Dermis microvascular lymphatic vessel endothelial cell (primary cell): ENCODE measurements at places on chromosomes 11 and 22. TPM values are rescaled to one million over a fixed set of nuclear protein-coding genes. Genes with fewer than 3 reads are reported as not detected.

Gene HTR3B
- not detected in 2 replicates for total RNA-seq

Gene FAM227A
- 0.26 and 0.38 TPM in 2 replicates for total RNA-seq

DNA sequence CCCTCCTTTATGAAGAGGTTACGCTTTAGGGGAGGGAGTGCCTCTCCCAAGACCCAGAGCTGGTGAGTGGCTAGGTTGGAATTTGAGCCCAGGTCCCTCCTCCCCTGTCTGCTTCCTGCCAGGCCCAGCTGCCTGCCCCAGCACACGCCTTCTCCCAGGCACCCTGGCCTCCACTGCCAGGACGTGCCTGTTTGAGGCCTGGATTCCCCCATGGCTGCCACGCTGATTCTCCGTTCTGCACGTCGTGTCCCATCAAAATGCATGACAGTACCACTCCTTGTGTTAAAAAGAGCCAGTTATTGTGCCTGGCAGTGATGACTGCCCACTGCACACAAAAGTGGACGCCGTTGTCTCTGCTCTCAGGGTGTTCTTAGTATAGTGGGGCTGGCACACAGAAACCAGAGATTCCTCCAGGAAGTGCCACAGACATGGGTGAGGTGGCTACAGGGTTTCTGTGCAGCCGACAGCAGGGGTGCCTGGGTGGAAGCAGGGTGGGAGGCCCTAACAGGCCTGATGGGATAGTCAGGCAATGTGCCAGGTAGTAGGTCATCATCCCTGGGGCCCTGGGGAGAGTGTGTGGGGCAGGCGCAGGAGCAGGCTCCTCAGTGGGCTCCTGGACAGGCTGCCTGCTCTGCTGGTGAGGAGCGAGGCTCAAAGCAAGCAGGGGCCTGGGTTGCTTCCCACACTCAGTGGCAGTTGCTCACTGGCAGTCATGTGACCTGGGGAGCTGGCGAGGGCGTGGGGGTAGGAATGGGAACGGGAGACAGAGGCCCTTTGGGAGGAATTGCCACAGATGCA lies 24.2 kb downstream of the MED15 start:
- peak; percentile 83 for DNase-seq

DNA sequence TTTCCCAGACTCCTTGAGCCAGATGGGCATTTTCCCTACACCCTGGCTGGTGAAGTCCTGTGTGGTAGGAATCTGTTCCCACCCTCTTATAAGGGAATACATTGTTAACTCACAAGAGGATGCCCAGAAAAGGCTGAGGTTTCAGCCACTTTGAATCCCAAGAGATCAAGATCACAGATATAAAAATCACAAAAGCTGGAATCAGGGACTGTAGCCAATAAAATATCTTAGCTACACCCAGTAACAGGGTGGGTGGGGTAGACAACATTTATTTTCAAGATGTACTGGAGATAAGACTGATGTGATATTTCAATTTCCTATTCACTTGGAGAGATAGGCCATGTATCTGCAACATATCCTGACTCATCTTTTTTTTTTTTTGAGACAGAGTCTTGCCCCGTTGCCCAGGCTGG lies 50.3 kb downstream of the COPB1 start:
- no peak for DNase-seq

GRCh38 chr22:49431551-49431950 lies 396.1 kb downstream of the BRD1 start:
- DNase-seq, result no peak
